ENCODE measurements at places on chromosomes 11 and 22.
A peak's percentile ranks its signal among the peaks of the same experiment; 100 is the strongest.

DNA sequence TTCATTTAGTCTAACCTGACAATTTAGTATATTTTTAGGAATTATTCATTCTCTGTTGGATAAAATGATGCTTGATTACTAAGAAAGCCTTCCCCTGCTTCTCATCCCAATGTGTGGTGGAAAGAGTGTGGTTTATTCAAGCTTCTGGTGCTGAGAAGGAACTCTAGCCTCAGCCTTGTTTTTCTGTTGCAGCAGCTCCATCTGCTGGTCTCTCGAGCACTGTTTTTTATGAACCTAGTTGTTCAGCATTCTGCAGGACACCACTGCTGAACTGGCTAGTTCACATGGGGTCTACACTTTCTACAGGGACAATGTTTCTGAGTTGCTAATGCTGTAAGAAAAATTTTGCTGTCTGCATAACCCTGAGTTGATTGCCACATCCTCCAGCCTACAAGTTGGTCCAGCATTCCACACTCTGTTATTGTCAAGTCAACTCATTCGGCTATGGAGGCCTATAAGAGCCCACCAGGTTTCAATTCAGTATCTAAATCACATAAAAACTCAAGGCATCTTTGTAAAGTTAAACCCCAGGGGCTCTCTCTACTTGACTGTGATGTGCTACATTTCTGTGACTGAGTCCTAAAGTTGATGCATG, 14.3 kb downstream of the OR2AG2 start:
- peak; percentile 73 for DNase-seq

DNA sequence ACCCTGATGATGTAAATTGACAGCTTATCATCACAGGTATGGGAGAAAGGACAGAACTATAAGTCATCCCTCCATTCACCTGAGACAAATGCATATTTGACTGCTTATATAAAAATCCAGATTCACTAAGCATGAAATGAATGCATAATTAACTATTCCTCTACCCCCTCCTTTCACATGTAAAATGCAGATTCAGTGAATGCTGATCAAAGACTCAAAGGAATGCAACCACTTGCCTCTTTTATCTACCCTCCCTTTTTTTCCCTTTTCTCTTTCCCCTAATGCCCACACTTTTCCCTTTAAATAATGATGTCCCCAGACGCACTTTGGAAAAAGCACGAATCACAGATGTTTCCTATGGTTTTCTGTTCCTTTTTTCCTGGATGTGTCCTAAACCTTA, 4.5 kb upstream of the PLAAT4 start:
- no peak for DNase-seq

DNA sequence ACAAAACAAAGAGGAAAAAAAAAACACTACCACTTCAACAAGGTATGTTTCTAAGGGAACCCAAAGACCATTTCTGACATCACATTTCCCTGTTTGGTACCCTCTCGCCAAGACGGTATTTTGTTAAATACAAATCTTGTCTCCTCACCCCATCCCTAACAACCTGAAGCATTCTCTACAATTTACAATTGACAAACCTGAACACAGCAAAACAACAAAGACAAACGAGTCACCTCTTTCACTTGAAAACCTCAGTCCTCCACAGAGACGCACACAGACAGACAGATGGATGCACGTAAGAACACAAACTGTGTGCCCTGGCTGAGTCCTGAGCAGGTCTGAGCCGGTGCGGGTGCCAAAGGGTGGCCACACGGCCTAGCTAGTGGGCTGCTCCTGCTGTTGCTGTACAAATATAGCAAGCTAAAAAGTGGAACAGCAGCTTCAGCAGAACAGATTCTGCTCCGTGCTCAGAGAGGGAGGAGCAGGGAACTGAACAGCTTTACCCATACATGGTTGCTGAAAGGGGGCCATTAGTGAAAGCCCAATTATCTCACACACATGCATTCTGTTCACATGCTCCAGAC, 28.5 kb downstream of the CELF1 start:
- peak; percentile 54 for DNase-seq

GRCh38 chr11:73047773-73048371, 94.2 kb downstream of the FCHSD2 start:
- no peak for DNase-seq

GRCh38 chr22:44701187-44701790, 715 bp upstream of the PRR5 start:
- no peak for DNase-seq

DNA sequence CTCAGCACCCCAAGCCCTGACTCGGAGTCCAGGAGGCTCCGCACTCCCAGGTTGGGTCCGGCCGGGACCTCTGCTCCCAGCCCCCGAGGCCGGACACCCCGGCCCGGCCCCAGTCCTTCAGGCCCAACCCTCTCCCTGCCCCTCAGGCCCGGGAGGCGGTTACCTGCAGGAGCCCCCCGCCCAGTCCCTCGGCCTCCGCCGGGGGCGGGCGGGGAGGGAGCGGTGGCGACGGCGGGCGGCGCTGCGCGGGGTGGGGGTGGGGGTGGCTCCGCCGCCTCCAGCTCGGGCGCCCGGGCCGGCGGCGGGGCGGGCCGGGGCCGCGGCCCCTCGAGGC, 310 bp downstream of the TCF20 start:
- DNase-seq: no peak

- no peak for DNase-seq
These were observed 62.7 kb upstream of the KIRREL3 start for GRCh38 chr11:127063241-127063640.

GRCh38 chr11:4887591-4887990, 5.9 kb downstream of the OR51T1 start:
- DNase-seq: no peak

DNA sequence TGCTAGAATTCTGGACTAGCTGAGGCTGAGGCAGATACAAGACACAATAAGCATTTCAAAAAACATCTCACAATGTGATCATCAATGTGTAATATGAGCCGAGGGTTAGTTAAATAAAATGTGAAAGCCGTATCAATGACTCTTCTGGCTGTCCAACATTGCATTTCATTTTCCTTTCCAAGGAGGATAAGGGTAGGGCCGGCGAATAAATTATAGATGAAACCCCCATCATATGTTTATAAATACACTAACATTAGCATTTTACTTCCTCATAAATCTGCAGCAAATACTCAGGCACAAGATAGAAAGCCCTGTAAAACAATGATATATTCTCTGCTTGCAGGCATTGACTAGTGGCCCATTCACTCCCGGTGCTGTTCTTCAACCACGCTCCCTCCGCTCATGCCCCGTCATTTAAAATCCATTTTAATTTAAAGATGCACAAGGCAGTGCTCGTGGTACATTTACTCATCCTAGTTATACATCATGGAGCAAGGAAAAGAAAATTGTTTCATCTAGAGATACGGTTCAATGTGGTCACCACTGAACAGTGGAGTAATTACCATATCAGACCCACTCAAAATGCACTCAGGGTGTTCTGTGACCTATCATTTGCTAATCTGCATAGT, 59.9 kb upstream of the RCN1 start:
- no peak for DNase-seq

DNA sequence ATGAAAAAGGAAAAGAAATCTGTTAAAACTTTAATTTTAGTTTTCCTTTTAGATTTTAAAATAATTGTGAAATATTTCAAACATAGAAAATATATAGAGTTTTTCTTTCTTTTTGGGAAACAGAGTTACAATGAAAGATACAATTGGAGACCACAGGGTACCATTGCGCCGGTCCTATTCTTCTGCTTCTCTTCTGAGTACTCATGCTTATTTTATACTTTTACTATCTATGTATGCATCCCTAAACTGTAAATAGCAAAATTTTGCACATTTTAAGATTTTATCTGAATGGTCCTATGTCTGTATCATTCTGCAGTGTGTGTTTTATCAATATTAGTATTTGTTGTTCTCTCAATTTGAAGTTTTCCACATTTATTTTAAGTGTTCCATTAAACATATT, 65.0 kb downstream of the EHF start:
- DNase-seq: no peak

DNA sequence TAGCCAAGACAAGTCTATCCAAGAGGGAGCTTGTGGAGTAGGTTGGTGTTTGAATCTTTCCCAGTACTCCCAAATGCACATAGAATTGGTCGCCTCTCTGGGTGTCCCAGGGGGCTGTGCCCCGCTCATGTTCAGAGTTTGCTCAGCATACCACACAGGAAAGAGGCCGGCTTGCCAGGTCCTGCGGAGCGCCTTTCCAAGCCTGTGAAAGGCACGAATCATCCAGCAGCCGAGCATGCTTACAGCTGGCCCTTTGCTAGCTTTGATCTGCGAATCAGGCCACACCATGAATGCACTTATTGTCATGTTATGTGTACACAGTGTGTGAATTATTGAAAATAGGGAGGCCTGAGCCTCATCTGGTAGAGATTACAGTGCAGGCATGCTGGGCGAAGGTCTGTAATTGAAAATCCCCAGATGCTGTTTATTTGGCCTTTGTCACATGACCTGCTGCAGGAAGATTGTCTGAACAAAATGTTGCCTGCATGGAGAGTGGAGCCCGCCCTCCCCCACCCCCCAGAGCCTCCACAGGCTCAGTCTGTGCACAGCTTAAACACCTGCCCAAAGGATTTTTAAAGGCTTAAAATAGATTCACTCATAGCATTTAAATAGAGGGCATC, 163.3 kb upstream of the RASSF10 start:
- DNase-seq: no peak

DNA sequence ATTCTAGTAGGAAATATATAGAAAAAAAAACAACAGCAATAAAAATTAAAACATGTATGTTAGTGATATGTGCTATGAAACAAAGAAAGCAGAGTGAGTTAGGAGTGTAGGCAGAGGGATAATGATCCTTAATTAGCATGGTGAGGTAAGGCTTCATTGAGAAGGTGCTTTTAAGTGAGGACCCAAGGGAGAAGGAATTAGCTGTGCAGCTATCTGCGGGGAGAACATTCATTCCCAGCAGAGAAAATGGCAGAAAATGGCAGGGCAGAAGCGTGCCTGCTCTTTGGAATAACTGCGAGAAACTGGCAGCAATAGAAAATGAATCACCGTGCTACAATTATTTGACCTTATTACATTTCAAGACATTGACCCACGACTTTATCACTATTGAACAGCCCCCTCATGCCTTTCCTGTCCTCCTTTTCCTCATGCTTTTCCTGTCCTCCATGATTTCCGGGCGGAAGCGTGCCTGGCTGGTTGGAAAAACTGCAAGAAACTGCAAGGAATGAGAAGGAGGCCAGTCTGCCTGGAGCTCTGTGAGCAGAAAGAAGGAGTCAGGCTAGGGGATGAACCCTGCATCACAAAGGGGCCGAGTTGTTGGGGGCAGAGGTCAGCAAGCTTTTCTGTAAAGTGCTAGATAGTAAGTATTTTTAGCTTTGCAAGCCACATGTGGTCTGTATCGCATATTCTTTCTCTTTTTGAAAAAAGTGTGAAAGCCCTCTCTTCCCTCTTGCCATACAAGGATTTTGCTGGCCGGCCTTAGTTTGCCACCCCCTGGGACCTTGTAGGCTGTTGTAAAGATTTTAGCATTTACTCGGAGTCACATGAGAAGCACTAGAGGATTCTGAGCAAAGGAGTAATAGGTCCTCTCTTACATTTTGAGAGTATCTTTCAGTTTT, 37.1 kb upstream of the SWAP70 start:
- DNase-seq: no peak

GRCh38 chr11:96052921-96053651, 129.2 kb upstream of the MTMR2 start:
- DNase-seq: no peak

DNA sequence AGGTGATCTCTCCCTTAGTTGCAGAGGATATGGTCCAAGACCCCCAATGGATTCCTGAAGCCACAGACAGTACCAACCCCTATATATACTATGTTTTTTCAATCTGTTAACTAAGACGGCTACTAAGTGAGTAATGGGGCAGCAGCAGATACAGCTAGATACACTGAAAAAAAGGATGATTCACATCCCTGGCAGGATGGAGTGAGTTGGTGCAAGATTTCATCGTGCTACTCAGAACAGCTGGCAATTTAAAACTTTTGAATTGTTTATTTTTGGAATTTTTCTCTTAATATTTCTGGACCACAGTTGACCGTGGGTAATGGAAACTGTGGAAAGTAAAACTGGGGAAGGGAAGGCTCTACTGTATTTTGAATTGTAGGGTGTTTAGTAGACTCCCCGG, 17.0 kb upstream of the TMEM218 start:
- DNase-seq: no peak

GRCh38 chr22:41140365-41140957, 48.1 kb downstream of the EP300 start:
- DNase-seq: no peak

DNA sequence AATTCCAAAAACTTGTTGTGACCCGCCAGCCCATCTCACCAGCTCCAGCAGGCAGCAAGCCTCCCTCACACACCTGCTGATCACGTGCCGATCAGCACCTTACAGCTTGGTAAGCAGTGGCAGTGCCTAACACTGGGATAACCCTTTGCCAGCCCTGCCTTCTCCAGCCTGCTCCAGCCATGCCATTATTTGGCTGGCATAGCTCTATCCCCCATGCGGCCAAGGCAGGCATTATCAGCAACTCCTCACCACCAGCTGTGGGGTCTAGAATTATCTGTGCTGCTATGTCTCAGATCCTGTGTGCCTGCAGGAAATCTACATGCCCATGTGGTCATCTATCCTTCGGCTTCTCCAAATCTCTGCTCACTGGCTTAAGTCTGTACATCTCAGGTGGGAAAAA, 215.0 kb downstream of the ST3GAL4 start:
- DNase-seq: no peak
